ENCODE measurements at places on chromosomes 12 and 14.

GRCh38 chr12:33529031-33529430, 89.4 kb upstream of the SYT10 start:
- DNase-seq, result no peak

- no peak for DNase-seq
These were observed 13.1 kb downstream of the APPL2 start for GRCh38 chr12:105222726-105223351.

- DNase-seq, result no peak
These were observed 60.2 kb downstream of the MDM2 start for GRCh38 chr12:68868043-68868790.

GRCh38 chr12:12127304-12127703, 56.6 kb downstream of the BCL2L14 start:
- DNase-seq, result no peak

GRCh38 chr12:121792607-121793439, 665 bp downstream of the RHOF start:
- no peak for DNase-seq

Data from iPS-NIHi11 (cell line).